Right ventricle myocardium superior (tissue), 1 donor: ENCODE measurements at places on chromosomes 16 and 17. TPM values are rescaled to one million over a fixed set of nuclear protein-coding genes. Genes with fewer than 3 reads are reported as not detected.
A peak's percentile ranks its signal among the peaks of the same experiment; 100 is the strongest.

AGRP gene
- not detected for total RNA-seq

TBC1D28 gene
- not detected for total RNA-seq

CCL16 gene
- total RNA-seq = not detected

GRCh38 chr17:68328676-68329075, 37.4 kb downstream of the ARSG start:
- DNase-seq = no peak

DNA sequence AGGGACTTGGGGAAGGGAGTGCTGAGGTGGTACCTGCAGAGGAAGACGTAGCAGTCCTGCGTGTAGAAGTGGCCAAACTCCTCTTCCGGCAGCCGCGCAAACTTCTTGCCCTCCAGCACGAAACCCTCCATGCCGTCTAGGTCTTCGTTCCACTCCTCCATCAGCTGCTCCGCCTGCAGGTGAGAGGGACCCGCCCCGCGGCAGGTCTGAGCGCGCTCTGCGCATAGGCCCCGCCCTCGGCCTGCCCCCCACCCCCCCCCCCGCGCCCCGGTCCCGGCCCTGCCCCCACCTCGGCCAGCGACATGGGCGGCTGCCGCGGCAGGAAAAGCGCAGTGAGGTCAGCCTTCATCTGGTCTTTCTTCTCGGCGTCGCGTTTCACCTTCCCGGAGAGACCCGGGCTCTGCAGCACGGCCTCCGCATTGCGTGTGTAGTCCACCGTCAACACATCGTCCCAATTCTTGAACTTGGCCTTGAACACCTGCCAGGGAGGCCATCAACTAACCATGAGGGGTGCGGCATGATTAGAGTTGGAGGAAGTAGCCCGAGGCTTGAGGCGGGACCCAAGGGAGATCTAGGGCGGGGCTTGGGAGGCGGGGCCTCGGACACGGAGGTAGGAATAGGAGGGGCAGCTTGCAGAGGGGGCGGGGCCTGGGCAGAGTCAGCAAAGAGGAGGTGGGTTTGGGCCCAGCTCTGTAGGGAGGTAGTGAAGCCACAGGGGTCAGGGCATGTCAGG, 11.5 kb downstream of the FLII start:
- peak; percentile 76 for DNase-seq

DNA sequence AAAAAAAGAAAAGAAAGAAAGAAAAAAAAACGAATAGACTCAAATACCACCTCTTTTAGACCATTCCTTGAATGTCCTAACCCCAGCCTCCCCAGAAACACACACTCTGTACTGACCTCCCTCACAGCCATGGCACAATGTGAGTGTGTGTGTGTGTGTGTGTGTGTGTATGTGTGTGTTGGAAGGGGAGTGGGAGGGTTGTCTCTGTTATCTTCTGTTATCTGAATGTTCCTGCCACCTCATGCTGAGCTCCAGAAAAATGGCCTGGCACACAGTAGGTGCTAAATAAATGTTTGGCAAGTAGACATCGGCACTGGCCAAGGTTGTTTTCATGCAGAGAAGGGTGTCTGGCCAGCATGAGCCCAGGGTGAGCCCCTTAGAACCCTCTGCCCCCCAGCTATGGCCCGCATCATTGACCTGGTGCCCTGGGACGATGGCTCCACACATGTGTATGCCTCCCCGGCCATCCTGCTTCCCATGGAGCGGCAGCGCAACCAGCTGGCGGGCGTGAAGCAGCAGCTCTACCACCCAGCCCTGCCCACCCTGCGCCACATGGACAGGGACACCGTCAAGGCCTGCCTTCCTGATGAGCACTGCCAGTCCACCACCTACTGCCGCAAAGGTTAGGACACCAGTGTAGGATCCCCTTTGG, 6.6 kb upstream of the CNGB1 start:
- no peak for DNase-seq

- no peak for DNase-seq
These were observed 52.7 kb upstream of the ZNF629 start for GRCh38 chr16:30839523-30840227.

- no peak for DNase-seq
These were observed 85.6 kb downstream of the WNT3 start for GRCh38 chr17:46732754-46733398.

DNA sequence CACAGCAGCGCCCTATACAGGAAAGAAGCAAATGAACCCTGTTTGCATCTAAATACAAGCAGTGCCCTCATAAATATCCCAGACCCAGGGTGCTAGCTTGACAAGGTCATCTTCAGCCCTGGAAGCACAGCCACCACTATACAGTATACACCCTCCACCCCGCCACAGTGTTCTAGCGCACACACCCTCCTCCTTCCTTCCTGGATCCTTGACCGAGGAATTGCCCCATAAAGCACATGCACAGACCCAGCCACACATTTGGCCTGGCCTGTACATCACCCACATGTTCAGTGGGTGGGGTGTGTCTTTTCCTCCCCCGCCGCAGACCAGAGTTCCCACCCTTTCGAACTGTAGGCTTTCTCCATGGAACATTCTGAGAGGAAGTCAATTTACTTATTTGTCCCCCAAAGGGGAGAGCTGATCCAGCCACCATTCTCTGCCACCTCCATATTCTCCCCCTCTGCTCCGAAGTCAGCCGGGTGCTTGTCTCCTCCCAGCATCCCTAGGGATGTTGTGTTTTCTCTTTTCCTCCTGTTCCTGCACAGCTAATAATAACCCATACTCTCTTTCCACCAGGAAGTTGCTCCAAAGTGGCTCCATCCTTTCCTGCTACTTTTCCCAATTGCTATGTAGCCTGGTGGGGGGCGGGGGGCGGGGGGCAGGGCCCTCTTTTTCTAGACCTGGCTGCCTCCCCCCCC, 6.6 kb downstream of the ABI3 start:
- peak; percentile 73 for DNase-seq

DNA sequence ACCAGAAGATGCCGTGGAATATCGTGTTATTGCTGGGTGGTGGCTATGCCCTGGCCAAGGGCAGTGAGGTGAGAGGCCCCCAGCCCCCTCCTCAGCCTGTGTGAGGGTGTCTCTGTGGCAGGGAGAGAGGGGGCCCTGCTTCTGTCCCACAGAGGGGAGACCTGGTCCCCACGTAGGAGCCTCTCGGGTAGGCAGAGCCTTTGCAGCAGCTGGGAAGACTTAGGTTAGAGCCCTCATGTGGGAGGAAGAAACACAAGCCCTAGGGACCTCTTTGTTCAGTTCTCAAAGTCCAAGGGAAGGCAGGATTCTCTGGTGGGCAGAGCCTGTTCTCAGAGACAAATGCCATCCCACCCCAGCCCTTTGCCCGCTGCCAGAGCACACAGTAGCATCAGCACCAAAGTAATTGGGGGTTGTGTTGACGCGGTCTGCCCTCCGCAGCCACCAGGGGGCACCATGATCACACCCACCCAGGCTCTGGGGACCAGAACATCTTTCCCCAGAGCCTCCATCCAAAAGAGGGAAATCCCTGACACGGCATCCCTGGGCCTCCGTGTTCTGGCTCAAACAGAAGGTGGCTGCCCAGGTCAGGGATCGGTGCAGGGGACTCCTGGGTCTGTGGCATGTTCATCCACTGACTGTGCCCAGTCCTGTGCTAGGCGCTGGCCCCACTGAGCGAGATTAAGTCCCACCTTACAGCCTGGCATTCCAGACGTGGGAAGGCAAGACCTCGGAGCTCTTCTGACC, 11.5 kb upstream of the FOXN1 start:
- peak; percentile 79 for DNase-seq

GRCh38 chr16:49344401-49344800, 29.2 kb upstream of the C16orf78 start:
- no peak for DNase-seq

GRCh38 chr17:76500074-76500746, 1.0 kb downstream of the RHBDF2 start:
- DNase-seq = no peak

DNA sequence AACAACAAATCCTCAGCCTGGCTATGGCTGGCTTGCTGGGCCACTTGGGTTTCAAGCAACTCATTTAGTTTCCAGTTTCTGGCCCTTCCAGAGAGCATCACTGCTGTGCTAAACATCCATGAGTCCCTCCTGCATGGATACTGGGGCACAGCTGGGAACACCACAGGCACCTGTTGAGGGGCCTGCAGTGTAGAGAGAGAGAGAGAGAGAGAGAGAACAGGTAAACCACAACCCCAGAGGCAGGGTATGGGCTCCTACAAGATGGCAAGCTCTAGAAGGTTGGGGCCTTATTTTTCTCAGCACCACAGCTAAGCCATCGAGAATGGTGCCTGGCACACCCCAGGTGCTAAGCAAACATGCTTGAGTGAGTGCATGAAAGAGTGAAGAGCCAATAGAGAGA, 120.3 kb downstream of the RBFOX3 start:
- DNase-seq = no peak

DNA sequence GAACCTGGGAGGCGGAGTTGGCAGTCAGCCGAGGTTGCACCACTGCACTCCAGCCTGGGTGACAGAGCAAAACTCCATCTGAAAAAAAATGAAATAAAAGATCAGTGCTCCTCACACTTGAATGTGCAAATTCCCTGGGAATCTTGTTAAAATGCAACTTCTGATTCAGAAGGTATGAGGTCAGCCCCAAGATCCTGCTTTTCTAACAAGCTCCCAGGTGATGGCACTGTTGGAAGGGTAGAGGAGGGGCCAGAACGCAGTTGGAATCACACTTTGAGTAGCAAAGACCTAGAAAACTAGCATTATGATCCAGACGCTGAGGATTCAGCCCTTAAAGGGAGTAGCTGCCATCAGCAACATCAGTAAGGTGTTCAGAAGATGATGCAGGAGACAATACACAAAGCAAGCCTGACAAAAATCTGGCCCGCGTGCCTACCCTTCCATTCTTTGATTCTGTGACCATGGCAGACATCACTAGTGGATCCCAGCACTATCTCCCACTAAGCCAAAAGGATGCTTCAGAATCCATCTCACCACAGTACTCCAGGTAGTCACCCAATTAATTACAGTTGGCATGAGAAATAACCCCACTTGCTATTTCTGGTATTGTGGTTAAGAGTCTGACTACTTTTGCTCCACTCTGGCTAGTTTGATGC, 33.1 kb upstream of the MEIOC start:
- DNase-seq = no peak
